ENCODE measurements at places on chromosomes 12 and 14. TPM values are rescaled to one million over a fixed set of nuclear protein-coding genes. Genes with fewer than 3 reads are reported as not detected.

GRCh38 chr12:6444031-6444430 lies 724 bp upstream of the CD27 start:
- DNase-seq = no peak

DNA sequence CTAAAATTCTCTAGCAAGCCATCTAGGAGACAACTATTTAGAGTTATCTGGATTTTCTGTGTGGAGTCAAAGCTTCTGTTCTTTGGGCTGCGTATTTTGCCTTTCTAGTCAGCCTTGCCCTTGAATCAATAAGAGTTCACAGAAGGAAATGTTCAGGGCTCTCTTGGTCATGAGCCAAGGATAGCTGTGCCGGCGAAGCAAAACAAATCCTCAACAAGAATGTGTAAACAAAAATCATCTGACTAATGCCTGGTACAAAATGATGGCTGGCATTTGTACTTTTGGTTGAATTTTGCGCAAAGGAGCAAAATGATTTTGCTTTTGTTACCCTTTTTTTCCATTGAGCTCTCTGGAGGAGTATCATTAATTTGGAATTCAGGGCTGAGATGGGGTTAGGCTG lies 171.1 kb downstream of the DACT1 start:
- no peak for DNase-seq

Gene ARL1
- total RNA-seq = 55.2 TPM

DNA sequence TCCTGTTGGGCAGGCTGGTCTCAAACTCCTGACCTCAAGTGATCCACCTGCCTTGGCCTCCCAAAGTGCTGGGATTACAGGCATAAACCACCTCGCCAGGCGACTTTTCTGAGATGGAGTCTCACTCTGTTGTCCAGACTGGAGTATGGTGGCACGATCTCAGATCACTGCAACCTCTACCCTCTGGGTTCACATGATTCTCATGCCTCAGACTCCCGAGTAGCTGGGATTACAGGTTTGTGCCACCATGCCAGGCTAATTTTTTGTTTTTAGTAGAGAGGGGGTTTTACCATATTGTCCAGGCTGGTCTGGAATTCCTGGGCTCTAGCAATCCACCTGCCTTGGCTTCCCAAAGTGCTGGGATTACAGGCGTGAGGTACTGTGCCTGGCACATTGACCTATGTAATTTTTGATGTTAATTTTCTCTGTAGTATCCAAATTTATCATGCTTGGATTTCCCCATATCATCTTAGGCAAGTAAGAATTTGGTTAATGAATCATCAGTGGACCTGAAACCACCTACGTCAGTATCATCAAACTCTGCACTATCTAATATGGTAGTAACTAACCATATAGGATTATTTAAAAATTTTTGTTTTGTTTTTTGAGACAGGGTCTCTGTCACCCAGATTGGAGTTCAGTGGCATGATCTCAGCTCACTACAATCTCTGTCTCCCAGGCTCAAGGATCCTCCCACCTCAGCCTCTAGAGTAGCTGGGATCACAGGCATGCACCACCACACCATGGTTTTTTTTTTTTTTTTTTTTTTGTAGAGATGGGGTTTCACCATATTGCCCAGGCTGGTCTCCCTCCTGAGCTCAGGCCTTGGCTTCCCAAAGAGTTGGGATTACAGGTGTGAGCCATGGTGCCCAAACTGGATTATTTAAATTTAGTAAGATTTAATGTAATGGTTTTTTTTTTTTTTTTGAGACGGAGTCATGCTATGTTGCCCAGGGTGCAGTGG lies 11.9 kb upstream of the ATP5F1B start:
- DNase-seq = no peak
